NCI-H2171 (cell line): ENCODE measurements at places on chromosomes 7 and 10.

DNA sequence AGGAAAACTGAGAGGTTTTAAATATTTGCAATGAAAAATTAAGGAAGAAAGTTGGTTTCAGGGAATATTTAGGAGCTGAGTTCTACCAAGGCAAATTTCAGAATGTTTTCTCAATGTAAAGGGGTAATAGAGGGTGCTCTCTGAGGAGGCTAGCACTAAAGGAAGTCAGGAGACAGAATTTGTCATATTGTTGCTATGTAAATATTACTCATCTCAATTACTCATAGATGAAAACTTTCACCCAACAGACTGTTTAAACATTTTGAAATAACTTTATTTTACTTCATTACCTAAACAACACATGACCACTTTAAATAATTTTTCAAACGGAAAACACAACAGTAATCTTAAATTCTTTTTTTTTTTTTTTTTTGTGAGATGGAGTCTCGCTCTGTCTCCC is 274.8 kb upstream of the NRG3 start:
- DNase-seq: no peak

GRCh38 chr7:64965594-64965993 is 25.2 kb downstream of the ZNF117 start:
- DNase-seq: no peak

GRCh38 chr7:157662110-157662791 is 325.4 kb downstream of the DNAJB6 start:
- DNase-seq: no peak

DNA sequence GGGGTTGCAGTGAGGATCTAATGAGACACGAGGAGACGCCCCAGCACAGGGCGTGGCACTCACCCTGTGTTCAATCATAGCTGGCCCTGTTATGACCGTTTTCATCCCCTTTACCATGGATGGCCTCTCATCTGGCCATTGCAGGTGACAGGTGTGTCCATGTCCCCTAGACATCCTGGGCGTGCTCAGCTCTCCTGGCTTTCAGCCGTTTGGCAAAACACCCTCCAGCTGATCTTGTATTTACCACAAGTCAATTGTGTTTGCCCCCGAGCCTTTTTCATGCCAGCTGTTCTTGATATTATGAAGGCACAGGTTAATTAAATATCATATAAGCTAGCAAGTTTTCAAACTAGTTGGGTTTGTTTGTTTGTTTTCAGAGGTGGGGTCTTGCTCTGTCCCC is 97.1 kb downstream of the CHST15 start:
- DNase-seq: no peak

GRCh38 chr10:35445150-35445884 is 109.0 kb downstream of the CCNY start:
- no peak for DNase-seq

DNA sequence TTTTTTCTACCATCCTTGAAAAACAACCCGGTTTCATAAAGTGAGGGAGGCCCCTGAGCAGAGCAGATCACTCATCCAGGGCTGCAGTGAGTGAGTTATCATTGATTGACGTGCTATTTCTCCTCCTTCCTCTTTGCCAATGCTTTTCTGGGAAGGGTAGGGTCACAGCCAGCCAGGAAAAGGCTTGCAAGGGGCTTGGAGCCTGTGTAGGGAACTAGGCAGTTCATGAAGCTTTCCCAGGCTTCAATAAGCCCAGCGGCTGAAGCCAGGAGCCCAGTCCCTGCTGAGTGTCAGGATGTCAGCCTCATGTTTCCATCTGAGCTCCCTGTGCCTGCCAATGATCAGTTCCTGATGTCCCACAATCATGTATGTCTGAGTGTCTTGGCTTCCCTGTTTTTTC is 584.7 kb downstream of the GALNT17 start:
- DNase-seq: no peak

DNA sequence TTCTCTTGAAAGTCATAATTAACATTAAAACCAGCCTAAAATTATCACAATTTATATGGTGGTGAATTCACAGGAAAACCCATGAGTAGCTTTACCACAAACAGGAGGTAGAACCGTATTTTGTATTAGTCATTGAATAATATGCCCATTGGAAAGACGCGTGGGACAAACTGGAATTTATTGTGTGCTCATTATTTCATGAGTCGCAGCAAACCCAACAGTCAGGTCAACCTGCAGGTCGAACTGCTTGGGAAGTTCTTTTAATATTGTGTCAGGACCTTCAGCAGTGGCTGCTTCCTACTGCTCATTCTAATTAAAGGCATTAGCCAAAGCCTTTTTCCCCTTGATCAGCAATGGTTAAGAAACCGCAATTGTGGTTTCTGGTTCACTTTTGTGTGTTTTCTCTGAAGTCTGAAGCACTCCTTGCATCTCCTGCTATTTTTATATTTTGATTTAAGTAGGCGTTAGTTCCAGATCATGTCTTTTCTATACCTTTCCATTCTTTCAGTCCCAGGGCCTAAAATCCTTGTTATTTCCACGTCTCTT is 100.1 kb downstream of the RAB11FIP2 start:
- DNase-seq: no peak

- DNase-seq: no peak
These were observed 62.4 kb upstream of the PDK4 start for GRCh38 chr7:95658676-95659075.

GRCh38 chr10:61175316-61175715 is 231.3 kb upstream of the RHOBTB1 start:
- DNase-seq: no peak

DNA sequence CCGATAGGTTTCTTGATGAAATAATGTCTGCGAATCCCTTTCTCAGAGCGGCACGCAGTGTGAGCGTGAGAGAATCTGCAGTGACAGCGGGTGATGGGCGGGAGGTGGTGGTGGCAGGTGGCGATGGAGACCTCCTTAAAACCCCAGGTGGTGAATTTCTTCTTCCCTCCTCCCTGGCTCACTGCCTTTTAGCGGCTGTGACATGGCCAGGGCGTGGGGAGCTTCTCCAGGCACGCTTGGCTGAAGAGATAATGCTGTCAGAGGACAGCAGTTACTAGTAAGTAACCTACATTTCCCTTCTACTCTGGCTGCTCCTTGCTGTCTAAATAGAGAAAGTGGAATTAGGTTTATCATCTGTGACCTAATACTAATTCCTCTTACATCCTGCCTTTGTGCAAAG is 141.4 kb upstream of the INSYN2A start:
- peak; percentile 42 for DNase-seq

DNA sequence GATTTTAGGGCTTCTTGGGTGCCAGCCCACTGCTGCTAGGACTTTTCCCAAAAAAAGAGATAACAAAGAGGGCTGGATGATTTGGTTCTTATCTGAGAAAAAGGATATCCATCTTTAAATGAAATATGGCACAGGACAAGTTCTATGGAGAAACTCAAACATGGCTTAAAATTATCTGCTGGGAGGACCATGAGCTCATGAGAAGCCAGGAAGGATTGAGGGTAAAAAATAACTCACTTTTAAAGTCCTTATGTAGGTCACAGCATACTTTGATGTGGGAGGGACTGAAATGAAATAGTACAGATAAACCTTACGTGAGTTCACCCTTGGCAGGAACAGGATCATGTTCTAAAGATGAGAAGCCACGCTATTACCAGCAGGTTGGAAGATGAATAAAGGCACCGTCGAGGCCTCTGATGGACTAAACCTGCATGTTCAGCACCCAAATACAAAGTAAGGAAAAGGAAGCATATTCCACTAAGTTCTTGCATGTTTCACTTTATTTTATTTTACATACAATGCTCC is 369.2 kb upstream of the KLF6 start:
- no peak for DNase-seq

DNA sequence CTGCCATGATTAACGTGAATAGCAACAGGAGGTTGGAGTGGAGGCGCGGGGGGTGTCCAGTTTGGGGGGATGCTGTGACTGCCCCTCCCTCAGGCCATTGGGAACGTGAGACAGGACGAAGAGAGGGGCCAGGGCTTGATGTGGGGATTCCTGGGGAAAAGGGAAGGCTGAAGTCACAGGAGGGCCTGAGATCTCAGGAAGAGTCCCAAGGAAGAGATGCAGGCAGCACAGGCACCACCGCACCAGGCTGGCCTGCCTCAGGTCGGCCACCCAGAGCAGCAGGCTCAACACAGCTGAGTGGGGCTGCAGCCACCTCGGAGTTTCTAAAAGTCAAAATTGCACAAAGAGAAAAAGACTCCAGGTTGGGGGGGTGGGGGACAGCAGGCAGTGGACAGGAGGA is 86.7 kb downstream of the SLIT1 start:
- DNase-seq: no peak

- DNase-seq: no peak
These were observed 418.3 kb downstream of the PAXIP1 start for GRCh38 chr7:154584352-154585252.

DNA sequence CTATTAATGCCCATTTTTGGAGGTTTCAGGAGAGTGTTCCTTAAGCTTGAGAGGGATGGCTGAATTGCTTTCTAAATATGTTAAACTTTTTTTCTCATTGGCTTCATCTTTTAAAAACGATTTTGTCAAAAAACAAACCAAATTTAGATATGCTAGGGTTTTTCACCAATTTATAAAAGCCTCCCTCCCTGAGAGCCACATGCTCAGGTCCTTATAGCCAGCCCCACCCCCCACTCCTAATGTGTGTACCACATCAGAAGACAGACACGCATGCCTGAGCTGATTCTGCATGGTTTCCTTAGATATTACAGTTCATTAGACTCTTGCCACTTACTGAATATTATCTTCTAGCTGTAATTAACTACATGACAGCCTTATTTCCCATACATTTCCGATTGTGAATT is 2.0 kb downstream of the CUL1 start:
- DNase-seq: no peak

DNA sequence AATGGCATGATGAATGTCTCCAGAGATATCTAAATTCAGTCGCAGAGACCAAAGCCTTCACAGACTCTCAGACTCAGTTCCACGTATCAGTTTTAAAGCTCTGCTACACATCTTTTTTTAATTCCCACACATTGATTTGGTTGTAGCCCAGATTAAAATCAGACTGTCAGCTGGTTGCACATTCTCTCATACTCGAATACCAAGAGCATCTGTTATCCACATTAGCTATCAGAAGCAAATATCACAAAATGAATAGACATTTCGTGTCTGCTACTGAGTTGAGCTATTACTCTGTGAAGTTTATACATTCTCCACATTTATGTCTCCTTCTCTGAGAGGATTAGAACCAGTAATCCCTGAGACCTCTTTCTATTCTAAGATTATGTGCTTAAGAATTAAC is 229.2 kb downstream of the GPAM start:
- DNase-seq: no peak

DNA sequence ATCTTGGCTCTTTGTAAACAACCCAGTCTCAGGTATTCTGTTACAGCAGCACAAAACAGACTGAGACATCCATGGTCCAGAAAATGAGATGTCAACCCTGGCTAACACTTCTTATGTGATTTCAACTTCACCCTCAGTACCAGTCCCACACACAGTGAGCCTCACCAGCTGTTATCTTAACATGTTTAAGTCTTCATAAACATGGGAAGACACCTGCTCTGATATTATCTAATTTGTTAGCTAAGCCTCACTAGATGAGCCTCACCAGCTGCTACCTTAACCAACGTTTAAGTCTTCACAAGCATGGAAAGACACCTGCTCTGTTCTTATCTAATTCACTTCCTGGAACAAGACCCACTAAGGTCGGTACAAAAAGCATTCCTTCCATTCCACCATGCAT is 130.8 kb downstream of the CALN1 start:
- DNase-seq: peak; percentile 71

GRCh38 chr10:48771234-48771633 is 86.6 kb downstream of the WDFY4 start:
- DNase-seq: no peak
